ENCODE measurements at places on chromosomes 5 and 9.

DNA sequence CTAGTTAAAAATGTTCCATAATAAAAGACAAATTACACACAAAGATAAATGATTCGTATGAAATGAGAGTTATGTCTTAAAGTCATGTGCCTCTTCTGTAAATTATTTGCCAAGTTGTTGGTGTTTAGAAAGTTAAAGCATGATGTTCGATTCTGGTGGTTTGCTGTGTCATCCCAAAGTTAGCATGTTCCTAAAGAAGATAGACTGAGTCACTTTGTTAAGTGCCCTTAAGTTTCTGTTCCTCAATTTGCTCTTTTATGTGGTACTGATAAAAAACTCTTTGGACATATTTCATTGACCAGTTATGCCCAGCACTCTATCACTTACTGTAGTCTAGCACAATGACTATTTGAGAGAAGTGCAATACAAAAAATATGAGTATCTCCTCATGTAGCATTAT is 366.9 kb upstream of the ZNF608 start:
- DNase-seq = peak; percentile 6

- no peak for DNase-seq
Measured at GRCh38 chr9:106981396-106982287, 118.7 kb downstream of the ZNF462 start.

DNA sequence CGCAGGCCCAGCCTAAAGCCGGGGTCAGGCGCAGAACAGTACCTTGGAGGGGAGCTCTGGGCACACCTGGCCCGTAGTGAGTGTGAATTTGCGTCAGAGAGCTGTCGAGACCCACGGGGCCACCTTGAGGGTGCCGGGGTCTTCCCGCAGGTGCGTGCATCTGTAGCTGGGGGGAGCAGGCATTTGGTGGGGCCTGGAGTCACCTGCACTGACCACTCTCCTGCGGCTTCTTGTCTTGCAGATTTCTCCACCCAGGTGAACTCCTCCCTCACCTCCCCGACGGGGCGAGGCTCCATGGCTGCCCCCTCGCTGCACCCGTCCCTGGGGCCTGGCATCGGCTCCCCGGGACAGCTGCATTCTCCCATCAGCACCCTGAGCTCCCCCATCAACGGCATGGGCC is 75.1 kb downstream of the RXRA start:
- DNase-seq = no peak

DNA sequence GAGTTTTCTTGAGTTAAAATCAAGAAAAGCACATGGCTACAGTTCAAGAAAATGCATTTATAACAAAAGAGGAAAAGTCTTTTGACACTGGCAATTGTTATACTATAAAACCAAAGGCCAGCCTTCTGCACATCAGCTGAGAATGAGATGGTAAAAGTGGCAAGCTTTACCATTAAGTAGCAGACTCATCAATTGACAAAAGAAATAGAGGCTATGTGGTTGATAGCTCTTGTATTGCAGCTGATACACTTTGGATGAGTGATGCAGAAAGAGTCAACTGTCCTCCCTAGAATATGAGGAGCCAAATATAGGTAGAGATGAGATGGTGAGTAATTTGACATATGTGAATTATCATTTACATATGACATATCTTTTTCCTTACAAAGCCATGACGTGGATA is 1100.9 kb upstream of the CDH6 start:
- DNase-seq = no peak

DNA sequence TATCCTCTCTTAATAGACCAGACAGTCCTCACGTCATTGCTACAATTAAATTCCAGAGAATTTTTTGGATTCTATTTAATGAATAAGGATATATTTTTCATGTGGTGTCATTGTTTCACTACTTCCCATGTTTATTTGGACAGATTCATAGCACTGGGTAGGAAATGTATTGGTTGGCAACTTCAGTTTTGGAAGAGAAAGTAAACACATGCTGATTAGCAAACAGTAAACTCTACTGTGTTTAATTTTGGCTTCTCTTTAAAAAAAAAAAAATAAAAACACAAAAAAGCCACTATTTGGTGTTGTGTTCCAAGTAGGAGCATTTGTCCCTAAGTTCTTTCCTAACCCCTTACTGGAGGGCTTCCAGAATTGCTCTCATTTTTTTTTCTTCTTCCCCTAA is 77.3 kb downstream of the NFIB start:
- no peak for DNase-seq
